ENCODE measurements at places on chromosomes 2 and 18. TPM values are rescaled to one million over a fixed set of nuclear protein-coding genes. Genes with fewer than 3 reads are reported as not detected.

Gene UCN
- total RNA-seq: 5.0 TPM

Gene FABP1
- not detected for total RNA-seq

Gene SERPINB12
- not detected for total RNA-seq

Gene MAL
- total RNA-seq: 5.0 TPM

Gene PAX3
- not detected for total RNA-seq

Gene ALLC
- total RNA-seq: not detected

Gene FIGN
- 0.91 TPM for total RNA-seq

Gene PCARE
- 0.71 TPM for total RNA-seq

Gene TUBA3E
- total RNA-seq: not detected

Gene GALNT5
- 33.9 TPM for total RNA-seq

Gene TEX44
- not detected for total RNA-seq

- no peak for DNase-seq
These were observed 28.5 kb downstream of the HRH4 start for GRCh38 chr18:24488824-24489493.

DNA sequence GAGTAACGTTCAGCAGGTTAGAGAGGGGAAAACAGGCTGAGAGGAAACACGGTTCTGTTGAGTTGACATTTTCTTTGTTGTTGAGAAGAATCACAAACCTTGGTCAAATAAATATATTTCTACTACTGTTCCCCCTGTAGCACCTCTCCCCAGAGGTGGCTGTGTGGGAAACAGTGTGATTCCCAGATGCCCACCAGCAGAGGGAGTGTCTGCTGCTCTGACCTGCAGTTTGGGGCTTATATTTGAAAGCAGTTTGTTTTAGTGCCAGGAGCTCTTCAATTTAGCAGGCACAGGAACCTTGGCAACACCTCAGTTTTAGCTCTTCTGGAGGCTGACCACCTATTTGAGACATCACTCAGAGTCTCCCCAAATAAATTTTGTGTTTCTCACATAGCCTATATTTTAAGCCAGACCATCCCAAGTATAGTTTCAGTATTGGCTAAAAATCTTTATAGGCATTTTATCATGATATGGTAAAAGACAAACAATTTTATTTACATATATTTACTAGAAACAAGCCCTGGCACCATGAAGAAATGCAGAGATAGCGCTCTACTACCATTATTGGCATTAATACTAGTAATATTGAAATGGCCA, 75.7 kb downstream of the PIK3C3 start:
- DNase-seq: no peak

DNA sequence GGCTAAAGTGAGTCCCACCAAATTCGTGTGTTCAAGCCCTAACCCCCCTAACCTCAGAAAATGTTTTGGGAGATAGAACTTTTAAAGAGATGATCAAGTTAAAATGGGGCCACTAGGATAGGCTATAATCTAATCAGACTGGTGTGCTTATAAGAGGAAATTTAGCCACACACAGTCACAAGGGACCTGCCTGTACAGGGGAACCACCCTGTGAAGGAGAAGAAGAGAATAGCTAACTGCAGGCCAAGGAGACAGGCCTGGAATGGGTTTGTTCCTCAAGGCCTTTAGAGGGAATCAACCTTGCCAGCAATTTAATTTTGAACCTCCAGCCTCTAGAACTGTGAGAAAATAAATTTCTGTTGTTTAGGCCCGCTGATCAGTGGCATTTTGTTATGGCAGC, 36.0 kb upstream of the TANK start:
- DNase-seq: no peak

GRCh38 chr18:9724797-9725585, 16.9 kb downstream of the RAB31 start:
- DNase-seq: no peak

DNA sequence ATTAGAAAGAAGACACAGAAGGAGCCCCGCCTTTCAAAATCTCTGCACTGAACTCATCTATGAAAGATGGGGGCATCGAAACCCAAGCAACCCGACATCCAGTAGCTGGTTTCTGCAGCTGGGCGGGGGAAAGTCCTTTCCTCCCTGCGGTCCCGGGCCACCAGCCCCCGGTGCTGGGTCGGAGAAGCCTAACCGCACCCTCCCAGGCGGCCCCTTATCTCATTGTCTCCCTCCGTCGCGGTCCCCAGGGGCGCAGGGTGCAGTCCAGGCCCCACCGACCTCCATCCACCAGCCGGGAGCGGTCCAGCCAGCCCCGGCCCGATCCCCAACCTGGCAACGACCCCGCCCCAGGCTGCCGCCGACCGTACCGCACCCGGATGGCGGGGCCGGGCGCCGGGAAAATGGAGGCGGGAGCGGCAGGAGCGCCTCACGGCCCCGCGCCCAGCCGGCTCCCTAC, 452 bp downstream of the RAPH1 start:
- no peak for DNase-seq

DNA sequence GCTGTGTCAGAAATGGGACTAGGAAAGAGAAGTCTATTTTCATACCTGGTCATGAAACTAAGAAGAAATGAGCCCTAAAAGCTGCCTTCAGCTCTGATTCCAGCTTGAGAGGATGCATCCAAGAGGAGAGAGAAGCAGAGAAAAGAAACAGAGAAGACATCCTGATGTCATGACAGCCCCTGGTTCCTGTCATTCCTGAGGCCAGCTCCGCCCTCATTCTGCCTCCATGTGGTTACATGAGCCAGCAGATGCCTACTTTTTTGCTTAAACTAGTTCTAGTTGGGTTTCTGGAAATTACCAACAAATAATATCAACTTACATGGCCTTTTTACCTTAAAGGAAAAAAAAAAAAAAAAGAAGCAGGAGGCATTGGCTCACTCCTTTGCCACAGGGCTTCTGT, 14.1 kb upstream of the ACKR3 start:
- DNase-seq: no peak

- DNase-seq: no peak
These were observed 585.0 kb upstream of the LRATD1 start for GRCh38 chr2:14047491-14047890.

DNA sequence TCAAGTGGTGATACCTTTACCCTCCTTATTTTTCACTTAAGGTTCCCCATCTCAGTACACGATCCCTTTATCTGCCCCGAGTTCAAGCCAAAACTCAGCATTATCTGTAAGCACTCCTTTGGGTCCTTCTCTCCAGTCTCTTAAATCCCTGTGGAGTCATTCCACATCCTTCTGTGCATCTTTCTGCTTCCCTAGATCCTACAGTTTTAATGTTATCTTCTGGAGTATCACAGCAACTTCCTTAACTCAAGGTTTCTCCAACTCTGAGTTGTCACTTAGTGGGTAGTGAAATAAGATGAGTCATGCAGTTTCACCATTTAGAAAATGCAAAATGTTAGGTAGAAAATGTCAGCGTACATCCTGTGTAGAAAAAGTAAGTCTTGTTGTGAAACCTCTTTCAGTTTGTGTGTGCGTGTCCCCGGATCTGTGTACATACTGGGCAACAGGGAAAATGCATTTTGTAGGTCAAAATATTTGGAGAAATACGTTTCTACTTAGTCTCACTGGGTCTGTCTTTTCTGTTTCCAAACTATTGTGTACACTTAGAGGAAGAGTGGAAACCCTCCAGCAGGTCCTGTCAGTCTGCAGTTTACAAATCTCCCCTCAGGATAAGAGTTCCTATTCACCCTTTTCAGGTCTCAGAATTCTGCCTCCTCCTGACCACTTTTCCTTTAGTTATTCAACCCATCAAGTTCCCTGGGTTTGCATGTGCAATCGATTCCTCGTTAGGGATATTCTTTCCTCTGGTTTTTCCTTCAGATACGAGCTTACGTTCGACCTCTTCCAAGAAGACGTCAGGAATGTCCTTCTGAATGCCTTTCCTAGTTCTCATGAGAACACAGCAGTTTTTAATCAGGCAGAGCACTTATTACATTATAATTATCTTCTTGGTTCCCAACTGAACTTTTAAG, 154.8 kb downstream of the TGIF1 start:
- DNase-seq: no peak

DNA sequence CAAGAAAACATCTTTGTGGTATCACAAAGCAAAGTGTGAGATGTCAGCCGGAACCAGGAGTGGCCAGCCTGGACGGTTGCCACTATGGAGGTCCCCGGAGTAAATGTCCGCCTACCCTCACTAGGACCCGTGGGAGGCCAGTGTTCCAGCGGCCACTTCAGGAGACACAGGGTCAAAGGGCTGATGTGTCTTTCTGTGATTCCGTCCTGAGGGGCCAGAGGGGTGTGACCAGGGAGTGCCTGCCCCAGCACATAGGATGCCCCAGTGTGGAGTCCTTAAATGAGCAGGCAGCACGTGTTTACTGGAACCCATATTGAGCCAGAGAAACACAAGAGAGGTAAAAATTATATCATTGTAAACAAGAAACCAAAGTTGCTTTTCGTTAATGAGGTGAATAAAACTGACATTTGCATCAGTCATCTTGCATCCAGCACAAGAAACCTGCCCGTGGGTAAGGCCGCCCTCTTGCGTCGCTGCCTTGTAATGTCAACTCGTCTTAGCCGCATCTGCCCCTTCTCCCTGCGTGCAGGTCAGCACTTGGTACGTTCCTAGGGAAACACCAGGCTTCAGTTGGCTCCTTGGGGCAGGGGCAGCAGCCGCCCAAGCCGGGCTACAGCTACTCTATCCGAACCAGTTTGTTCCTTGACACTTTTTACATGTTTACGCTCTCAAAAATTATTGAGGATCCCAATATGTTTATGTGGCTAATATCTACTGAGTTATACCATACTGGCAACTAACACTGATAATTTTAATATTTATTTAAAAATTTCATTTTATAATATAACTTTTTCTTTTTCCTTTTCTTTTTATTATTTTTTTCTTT, 46.7 kb upstream of the LAPTM4A start:
- peak; percentile 89 for DNase-seq

- DNase-seq: no peak
These were observed 66.1 kb downstream of the CHN1 start for GRCh38 chr2:174939046-174939445.

DNA sequence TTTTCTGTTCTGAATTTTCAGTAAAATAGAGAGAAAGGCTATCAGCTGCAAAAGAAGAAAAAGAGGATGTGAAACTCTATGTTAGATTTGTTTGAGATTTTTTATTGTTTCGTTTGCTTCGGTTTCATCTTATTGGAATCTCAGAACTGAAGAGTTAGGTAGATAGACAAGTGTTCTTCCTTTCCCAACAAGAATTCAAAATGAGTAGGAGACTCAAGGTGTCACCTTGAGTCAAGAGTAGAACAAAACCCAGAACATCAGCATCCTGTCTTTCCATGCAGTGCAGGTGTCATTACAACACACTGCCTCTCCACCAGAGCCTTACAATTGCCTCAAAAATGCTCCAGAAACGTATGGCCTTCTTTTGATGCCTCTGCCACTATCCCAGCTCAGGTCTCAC, 21.1 kb downstream of the NBAS start:
- DNase-seq: no peak

GRCh38 chr2:177882501-177882900, 190.1 kb downstream of the PDE11A start:
- DNase-seq: no peak

GRCh38 chr2:165746501-165746900, 47.5 kb downstream of the GALNT3 start:
- no peak for DNase-seq

GRCh38 chr2:44200011-44200410, 31.3 kb downstream of the PPM1B start:
- DNase-seq: no peak

DNA sequence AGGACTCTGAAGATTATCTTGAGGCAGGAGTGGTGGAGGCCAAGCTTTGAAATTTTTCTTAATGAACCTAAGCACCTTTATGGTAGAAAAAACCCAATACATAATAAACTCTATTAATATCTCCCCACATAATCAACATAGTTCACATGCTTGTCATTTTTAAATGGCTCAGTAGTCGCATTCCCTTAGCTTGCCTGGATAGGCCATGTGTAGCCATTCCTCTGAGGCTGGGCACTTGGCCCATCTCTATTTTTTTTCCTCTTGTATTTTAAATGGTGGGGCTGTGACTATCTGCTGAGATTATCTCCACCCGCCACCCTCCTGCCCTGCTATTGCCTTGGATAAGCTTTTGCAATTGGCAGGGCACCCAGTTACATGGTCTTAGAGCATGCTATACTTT, 143.1 kb downstream of the FHOD3 start:
- no peak for DNase-seq

- no peak for DNase-seq
These were observed 167.5 kb downstream of the MCFD2 start for GRCh38 chr2:46748121-46748520.

DNA sequence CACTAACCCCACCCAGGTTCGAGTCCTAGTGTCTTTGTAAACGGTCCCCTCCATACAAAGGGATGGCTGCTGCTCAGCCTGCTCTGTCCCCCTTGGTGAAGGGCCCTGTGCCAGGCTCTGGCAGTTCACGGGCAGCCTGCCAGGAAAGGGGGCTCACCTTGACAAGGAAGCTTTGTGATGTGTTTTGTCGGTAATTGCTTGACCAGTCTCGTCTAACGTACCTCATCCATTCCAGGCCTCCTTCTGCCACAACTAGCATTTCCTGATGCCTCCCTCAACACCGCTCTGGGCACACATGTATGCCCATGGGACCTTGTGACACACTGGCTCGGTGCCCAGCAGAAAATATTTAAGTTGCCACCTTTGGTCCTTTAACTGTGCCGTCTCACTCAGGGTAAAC, 171.9 kb downstream of the KLHL29 start:
- no peak for DNase-seq

Measured in upper lobe of left lung (tissue), 6 donors.